ENCODE measurements at places on chromosomes 3 and 15.

DNA sequence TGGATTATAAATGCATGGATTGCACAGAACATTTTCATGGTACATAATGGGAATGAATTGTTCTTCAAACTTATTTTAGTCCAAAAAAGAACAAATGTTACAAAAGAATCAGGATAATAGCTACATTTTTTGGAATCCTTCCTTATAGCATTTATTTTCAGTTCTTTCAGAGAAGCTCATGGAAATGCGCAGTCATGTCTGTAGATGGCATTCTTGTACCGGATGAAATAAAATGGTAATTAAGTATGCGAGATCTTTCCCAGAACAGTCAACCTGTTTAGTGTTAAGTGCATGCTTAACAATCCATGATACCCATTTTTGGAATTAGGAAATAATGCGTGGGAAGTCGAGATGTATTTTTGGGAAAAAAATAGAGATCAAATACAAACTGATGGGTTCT, 38.2 kb upstream of the GOLGA8B start:
- DNase-seq = peak; percentile 44

DNA sequence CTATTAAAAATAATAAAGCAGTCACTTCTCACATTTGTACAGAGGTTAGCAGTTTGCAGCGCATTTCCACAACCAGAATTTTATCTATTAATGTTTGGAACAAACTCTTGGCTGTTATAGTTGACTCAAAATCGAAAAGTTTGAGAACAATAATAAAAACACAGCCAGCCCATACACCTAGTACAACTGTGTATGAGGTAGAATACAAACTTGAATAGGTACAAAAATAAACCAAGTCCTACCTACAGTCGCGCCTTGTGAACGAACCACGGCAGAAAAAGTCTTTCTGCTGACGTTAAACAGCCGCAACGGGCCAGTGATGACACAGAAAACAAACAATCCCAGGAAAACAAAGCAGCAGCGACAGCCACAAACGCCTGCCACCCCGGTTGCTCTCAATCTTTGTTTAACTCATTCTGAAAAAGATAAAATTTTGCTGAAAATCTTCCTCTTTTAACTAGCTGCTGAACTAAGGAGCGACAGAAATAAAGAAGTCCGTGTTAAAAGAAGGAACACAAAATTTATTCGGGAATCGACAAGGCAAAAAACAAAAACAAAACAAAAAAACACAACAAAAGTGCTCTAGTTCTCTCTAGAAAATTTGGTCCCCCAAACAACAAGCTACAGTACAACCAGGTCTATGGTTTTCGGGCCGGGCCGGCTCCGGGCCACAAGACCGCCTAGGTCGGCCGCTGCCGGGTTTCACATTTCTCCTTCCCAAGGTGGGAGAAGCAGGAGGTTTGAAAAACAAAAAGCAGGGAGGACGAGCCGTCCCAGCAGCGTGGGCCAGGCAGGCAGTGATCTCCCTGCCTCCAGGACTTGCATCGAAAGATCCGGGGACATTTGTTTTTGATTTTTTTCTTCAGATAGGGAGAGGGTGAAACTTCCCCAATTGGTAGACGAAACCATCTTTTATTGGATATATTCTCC, 2.9 kb downstream of the FOXL2 start:
- no peak for DNase-seq

DNA sequence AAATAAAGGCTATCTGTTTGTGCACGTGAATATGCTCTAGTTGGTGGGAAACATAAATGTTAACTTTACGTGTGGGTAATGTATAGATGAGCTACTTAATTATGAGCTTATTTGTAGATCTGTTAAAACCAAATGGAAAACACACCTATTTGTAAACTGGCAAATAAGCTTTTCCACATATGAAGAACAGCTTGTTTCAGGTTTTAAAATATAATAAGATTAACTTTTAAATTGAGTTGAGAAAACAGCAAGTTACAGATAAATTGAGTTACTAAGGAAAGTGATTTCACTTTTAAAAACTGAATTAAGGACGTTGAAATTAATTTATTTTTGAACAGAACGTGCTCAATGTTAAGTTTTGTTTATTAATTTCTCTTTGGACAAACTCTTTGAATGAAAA, 140.5 kb downstream of the GRM7 start:
- DNase-seq = no peak

GRCh38 chr3:122232485-122232884, 49.0 kb downstream of the CASR start:
- no peak for DNase-seq

DNA sequence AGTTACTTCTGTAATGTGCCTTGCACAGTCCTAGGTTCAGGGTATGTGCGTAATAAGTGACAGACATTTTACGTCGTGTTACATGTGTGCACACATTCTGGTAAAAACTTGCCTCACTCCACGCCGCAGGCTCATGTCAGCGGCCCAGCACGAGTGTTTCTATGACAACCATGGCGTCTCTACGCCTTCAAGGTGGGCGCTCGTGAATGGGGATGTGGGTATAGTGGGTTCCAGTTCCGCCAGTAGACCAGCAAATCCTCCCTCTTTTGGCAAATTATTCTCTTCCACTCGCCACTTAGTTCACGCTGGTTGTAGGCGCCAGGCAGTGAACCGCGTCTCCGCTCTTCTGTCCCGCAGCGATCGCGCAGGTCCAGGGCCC, 40.3 kb downstream of the CHST14 start:
- DNase-seq = no peak

DNA sequence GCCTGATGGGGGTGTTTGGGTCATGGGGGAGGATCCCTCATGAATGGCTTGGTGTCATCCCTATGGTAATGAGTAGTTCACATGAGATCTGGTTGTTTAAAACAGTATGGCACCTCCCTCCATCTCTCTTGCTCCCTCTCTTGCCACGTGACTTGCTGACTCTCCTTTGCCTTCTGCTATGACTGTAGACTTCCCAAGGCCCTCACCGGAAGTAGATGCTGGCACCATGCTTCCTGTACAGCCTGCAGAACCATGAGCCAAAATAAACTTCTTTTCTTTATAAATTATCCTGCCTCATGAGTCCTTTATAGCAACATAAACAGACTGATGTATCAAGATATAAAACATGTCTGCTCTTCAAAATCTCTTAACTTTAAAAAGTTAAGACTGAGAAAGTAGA, 96.1 kb downstream of the TFDP2 start:
- no peak for DNase-seq

DNA sequence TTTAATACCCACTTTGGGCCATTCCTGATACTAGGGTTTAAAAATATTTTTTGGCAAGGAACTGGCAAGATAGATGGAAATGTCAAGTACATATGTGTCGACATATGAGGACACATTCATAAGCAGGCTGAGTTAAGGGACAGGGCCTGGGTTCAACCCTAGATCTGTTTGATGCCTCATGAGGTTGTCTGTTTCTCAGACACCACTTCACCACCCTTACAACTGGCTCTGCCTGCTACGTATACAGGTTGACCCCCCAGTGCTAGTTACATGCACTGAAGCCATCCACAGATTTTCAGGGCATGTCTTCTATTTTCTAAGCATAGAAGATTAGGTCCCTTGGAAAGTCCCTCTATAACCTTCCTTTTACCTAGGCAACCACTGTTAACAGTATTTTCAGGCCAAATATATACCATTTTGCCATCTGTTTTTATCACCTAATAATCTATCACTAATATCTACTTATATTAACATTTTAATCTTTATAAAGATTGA, 296.7 kb downstream of the PLCL2 start:
- no peak for DNase-seq

GRCh38 chr3:55704521-55704920, 217.4 kb upstream of the WNT5A start:
- DNase-seq = peak; percentile 7

DNA sequence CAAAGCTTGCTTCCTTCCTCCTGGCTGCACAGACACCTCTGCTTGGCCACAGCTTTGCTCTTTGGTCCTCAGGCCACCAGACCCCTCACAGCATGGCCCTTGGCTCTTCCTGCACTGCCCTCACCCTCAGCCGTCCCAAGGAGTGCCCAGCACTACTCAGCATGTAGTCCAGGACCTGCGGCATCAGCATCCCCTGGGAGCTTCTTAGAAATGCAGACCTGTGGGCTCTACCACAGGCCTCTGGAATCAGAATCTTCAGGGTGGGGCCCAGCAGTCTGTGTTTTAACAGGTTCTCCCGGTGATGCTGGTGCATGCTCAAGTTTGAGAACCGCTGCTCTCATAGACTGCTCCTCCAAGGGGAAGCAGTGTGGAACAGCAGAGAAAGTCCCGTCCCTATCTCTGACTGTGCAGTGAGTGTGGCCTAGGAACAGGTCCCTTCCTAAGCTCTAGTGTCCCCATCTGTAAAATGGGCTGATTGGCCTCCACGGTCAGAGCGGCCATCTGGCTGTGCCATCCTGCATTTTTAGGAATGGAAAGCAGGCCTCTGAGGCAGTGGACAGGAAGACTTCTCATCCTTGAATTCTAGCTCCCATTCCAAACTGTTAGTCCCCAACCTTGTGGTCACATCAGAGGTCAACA, 36.6 kb downstream of the GOLGA6A start:
- no peak for DNase-seq

GRCh38 chr15:49248291-49248690, 78.2 kb downstream of the GALK2 start:
- DNase-seq = no peak

GRCh38 chr3:129286081-129286480, 7.4 kb downstream of the HMCES start:
- DNase-seq = no peak

DNA sequence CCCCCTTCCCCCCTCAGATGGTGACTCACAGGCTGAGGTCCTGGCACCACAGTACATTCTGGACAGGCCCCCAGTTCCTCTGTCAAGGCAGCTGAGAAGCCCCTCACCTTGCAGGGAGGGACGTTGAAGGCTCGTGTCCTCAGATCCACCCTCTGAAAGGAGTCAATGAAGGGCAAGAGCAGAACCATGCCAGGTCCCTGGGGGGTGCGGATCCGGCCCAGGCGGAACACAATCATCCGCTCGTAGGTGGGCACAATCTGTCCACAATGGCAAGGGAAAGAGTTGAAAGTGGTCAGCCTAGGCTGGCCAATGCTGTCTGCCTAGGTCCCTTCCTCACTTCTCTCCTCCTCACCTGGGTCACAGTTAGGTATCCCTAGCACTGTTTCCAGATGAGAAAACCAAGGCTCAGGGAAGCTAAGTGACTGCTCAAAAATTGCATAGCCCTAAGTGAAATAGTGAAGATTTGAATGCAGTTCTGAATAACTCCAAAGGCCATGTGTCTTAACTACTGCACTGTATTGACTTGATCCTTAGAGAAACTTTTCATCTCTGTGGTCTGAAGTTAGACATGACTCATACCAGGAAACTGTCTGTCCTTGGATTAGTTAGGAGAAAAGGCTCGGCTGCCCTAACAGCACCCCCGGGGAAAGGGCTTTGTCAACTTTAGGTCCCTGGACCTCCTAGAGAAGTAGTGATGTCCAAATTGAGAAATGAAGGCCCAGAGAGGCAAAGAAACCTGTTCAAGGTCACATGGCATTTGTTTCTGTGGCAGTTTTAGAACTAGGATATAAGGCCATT, 2.9 kb downstream of the STOML1 start:
- DNase-seq = peak; percentile 88

- peak; percentile 100 for DNase-seq
Observed at GRCh38 chr3:125129512-125129997, 73.8 kb upstream of the HEG1 start.

DNA sequence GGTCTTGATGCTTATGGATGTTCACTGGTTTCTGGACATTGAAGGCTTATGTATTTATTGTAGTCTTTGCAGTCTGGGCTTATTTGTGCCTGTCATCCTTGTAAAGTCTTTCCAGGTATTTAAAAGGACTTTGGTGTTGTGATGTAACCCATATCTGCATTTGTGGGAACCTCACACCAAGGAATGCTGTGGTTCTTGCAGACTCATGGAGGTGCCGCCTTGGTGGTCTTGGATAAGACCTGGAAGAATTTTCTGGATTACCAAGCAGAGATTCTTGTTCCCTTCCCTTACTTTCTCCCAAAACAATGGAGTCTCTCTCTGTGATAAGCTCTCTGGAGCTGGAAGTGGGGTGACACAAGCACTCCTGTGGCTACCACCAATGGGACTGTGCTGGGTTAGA, 363.5 kb upstream of the NECTIN3 start:
- peak; percentile 40 for DNase-seq

GRCh38 chr3:98608029-98608428, 14.6 kb upstream of the CPOX start:
- no peak for DNase-seq

DNA sequence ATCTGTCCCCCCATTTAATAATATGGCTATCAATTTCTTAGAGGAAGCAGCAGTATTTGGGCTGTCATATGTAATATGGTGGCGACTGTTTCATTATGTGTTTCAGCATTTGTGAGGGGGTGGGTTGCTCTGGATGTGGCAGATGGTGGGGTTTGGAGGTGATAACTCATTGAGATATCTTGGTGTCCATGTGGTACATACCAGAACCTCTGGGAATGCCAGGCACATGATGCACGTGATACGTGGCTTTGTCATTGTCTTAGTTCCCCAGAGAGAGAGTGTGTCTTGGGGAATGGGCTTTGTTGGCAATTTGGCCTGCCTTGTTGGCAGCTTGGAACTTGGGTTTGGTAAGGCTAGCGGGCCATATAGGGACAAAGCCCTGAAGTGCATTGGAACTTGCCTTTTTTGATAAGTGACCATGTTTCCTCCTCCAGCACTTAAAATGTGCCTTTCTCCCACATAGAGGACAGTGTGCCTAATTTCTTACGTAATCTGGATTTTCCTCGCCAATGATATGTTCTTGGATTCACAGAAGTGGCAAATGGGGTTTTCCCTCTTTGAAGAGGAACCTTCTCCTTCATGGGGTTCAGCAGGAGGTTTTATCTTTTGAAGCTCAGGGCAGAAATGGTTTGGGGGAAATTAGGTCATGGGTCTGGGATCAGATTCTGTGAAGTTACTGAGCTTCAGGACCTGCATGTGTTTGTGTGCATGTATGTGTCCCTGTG, 79.5 kb downstream of the DNASE1L3 start:
- no peak for DNase-seq

DNA sequence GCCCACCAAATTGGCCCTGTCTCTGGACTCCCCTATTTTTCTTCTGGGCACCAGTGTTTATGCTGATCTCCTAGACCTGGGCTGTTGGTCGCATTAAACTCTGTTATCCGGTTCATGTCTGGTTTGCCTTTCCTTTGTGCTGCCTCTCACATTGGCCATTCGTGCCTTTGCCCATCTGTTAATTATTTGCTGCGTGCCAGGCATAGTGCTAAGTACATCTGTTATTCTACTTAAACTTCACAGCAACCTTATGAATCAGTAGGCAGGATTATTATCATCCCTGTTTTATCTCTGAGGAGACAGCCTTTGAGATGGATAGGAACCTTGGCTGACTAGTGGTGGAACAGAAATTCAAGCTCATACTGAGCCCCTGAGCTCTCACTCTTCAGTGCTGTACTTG, 76.0 kb downstream of the THSD4 start:
- DNase-seq = no peak

- no peak for DNase-seq
Observed at GRCh38 chr3:23540600-23540999, 265.2 kb upstream of the UBE2E1 start.

DNA sequence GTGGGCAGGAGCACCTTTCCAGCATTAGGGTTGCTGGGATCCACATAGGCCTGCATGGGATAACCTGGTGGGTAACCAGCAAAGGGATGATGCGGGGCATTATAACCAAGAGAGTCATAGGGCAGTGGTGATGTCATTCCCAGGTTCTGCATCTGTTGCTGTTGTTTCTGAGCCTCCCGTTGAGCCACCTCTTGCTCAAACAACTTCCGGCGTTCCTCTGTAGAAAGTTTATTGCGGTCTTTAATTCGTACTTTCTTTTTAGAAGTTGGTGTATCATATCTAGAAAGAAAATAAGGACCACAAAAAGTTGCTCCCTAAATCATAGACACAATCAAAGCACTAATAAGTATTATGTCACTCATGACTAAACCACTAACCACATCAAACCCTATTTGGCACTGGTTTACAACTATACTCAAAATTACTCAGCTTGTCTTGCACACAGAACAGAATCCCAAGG, 77.8 kb downstream of the NBEAL2 start:
- peak; percentile 44 for DNase-seq
